Dermis blood vessel endothelial cell (primary cell): ENCODE measurements at places on chromosomes 13 and 19. TPM values are rescaled to one million over a fixed set of nuclear protein-coding genes. Genes with fewer than 3 reads are reported as not detected.

DNA sequence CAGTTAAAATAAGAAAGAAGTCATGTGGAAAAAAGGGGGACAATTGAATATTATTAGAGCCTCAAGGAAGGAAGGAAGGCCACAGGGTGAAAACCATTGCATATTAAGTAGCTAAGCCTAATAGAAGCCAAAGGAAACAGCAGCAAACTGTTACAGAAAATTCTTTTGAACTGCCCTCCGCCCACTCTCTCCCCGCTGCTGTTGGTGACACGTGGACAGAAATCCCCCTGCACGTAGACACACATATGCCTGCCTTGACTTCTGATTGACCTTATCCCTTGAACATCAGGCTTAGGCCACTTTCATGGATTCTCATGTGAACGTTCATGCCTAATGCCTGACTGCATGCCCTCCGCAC is 229.1 kb downstream of the KCNRG start:
- DNase-seq, result peak; percentile 45

- no peak for DNase-seq
Observed at GRCh38 chr19:1756264-1756663, 3.0 kb downstream of the ONECUT3 start.

DNA sequence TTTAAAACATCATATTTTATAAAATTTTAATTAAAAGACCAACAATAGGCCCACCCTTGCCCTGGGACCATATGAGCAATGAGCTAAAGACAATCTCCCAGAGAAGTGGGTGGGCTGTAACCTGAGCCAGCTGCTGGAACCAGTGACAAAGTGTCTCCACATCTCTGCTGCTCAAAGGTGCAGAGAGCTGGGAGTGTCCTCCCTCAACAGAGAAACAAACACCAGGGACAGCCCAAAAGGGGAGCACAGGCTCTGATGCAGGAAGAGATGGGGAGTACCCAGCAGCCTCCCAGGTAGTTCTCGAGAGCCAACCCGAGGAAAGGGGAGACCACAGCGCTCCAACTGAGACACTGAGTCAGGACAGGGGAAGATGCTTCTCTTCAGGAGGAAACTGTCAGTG is 39.1 kb downstream of the DOCK9 start:
- DNase-seq, result no peak

DNA sequence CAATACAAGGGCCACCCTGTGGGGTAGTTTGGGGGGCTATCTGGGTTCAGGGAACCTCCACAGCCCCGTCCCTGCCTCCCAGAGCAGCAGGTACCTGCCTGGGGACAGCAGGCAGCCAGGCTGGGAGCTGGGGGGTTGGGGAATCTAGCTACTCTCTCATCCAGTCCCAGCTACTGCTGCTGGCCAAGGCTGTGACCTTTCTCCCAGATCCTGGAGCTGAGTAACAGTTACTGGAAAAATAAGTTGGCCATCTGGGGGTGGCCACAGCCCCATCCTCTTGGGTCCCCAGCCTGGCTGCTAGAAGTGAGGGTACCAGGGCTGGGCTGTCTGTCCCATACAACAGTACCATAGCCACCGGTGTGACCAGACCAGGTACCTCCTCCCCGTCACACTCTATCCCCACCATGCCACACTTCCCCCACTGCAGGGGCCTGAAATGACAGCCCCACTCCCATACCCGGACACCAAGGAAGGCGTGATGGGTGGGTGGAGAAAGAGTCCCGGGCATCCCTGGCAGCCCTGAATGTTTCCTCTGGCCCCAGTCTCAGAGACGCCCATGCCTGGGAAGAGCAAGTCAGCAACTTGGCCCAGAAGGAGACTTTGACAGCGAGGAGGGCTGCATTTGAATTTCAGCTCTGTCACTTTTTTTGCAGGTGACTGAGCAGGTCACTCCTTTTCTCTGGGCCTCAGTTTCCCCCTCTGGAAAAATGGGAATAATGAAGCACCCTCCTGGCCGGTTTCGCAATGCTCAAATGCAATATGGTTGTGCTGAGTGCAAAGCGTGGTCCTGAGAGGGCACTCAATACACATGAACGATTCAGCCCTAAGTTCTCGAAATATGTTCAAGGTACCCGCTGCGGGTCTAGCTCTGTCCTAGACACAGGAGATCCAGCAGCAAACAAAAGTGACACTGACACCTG is 30.7 kb upstream of the NFIC start:
- DNase-seq, result no peak

GRCh38 chr19:51433043-51433442 is 15.6 kb upstream of the SIGLEC10 start:
- no peak for DNase-seq

- DNase-seq, result no peak
Observed at GRCh38 chr13:100396776-100397175, 191.8 kb downstream of the GGACT start.

- no peak for DNase-seq
Observed at GRCh38 chr13:75312884-75313520, 169.0 kb downstream of the TBC1D4 start.

DNA sequence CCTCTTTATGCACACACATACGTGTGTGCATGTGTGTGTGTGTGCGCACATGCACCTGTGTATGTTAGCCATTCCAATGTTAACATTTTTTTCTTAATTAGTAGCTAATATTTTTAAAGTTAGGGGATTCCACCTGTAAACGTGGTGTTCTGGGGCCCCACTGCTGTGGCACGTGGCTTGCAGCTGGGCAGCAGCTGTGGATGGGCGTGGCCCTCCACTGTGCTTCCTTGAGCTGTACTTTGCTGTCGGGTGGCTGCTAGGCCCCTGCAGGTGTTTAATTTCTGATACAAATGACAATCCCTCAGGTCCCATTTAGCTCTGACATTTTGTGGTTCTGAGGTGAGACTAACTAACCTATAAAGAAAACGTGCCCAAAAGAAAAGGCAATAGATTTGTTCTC is 58.9 kb upstream of the GJB6 start:
- DNase-seq, result no peak

DNA sequence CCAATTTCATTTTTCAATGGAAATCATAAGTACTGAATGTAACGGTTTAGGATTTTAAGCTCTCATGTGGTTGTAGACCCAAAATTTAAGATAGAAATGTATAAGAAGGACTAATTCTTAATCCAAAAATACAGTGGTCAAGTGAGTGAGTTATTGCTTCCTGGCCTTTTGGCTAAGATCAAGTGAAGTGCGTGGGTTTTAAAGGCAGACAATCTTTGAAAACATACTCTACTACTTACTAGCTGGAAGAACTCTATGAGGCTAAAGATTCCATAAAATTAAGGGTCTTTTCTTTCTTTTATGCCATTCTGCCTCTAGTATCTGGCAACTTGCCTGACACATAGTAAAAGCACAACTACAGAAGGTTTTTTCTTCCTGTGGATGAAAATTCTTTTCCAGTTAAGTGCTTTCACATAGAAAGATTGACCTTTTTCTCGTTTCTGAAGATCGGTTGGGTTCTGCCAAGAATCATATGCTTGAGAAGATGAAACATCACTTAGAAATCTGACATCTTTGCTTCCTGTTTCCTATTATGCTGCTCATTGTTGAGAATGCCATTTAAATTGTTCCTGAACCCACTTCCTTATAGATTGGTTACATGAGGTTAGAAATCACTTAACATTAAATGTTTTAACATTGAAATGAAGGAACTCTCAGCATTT is 26.4 kb upstream of the SCEL start:
- DNase-seq, result peak; percentile 76

DNA sequence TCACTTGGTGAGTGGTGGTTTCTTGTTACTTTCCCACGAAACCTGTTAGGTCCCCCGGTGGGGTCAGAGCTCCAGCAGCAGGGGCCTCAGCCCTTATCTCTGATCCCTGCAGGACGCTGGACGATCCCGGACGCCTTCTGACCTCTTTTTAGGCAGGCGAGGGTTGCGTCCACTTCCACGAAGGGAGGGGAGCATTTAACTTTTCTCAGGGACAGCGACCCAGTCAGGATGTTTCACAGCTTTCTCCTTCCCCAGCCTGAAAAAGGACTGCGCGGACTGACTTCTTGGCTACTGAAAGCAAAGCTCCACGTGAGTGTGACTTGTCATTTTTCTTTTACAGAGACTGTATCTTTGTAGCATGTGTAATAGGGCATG is 692 bp downstream of the ZNF234 start:
- DNase-seq, result peak; percentile 36

- peak; percentile 51 for DNase-seq
Observed at GRCh38 chr13:50170447-50171037, 155.3 kb downstream of the KCNRG start.

DNA sequence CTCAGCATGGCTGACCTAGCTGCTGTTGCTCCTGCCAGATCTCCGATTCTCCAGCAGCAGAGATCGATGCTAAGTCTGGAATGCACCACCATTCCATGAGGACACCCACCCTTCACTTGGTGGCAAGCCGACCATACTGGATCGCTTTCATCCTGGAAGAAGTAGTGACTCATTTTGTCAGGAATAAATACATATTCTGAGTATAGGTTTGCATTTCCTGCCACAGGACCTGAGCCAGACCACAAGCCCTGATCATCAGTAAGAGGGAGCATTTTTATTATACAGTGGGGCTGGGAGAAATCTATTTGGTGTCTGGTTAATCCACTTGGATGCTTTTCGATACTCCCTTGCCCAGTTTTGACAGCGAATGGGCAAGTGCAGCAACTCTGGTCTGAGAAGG is 10.9 kb upstream of the KCTD15 start:
- DNase-seq, result no peak

- DNase-seq, result peak; percentile 72
Observed at GRCh38 chr19:12156223-12157058, at the start of gene ZNF625. TSS of gene ZNF625 (minus strand) at chr19:12156734. CDS start at chr19:12156558, 176 bp downstream.

The GPR12 gene
- not detected in 2 replicates for total RNA-seq

The GIPR gene
- 0.05 TPM in 1 of 2 replicates, not detected in the other for total RNA-seq

The CEACAM4 gene
- not detected in 2 replicates for total RNA-seq
